KG1 (cell line): ENCODE measurements at places on chromosomes 7 and 10.

- no peak for DNase-seq
Observed at GRCh38 chr10:127215866-127216265, 19.5 kb upstream of the INSYN2A start.

GRCh38 chr7:132972745-132973144 lies 109.1 kb downstream of the CHCHD3 start:
- no peak for DNase-seq

DNA sequence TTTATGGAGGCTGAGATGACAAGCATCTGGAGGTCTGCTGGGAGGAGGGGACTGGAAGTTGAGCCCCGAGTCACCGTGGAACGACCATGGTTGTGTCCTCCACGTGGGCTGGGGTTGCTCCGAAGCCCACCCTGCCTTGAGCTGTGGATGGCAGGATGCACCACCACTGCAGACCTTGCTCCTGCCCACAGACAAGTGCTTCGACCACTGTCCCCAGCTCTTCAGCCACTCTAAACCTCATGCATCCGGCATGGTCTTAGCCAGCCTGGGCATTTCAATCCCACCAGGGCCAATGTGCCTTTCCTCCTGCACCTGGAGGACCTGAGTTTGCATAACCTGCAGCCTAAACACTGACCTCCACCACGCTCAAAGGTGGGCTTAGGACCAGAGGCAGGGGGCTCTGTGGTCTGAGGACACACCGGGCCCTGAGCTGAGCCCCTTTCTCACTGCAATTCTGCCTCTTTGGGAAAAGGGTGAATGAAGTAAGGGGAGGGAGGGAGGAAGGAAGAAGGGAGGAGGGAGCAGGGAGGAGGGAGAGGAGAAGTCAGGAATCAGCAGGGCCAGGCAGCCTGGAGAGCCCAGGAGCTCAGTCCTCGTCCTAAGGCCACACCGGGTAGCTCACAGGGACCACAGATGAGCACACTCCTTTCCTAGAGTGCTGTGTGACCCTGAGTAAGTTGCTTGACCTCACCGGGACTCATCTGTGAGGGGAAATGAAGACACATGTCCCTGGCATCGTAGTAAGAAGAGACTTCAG lies 44.8 kb upstream of the DNAAF5 start:
- DNase-seq = no peak

- no peak for DNase-seq
Observed at GRCh38 chr7:7913504-7913903, 55.1 kb upstream of the GLCCI1 start.

DNA sequence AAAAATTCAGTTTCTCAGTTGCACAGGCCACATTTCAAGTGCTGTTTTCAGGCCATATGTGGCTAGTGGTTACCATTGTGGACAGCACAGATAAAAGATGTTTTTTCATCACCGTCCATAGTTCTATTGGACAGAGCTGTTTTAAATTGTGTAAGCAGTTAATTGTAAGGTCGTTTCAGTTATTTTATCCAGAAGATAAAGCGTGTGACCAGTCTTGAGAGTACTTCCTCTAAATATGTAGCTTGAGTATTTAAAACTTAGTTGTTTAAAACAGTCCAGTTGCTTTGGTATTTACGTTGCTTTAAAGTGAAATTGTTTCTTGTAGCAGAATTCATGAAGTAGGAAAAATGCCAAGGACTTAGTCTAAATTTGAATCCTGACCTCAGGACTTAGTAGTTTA lies 66.9 kb downstream of the ZNRF2 start:
- DNase-seq = peak; percentile 22

DNA sequence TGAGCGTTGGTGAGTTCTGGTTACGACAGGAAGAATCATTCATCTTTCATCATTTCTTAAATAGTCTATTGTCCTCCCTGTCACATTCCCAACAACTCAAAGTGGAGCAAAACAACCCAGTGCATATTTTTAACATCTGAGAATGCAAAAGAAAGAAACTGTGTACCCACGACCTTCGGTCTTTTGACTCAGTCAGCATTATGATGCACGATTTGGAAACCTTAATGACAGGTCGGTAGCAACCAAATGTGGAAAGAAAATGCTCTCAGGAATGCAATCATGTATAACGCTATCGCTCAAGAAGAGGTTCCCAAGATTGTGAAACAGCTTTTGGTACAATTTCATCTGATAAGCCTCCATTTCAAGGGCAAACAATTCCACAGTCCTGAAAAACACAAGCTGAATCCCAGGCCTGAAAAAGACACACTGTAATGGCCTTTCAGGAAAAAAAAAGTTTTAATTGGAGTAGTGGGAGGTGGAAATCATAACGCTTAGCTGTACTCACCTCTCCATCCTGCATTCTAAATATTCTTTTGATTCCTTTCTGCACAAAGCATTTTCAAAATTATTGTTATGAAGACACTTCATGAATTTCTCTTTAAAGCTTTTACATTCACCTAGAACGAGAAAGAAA lies 2.6 kb downstream of the COX19 start:
- DNase-seq = no peak

GRCh38 chr10:67665491-67665890 lies 30.5 kb downstream of the CTNNA3 start:
- no peak for DNase-seq

GRCh38 chr7:18330548-18330947 lies 165.0 kb upstream of the HDAC9 start:
- DNase-seq = no peak

GRCh38 chr10:55233090-55233489 lies 432.1 kb upstream of the PCDH15 start:
- no peak for DNase-seq

DNA sequence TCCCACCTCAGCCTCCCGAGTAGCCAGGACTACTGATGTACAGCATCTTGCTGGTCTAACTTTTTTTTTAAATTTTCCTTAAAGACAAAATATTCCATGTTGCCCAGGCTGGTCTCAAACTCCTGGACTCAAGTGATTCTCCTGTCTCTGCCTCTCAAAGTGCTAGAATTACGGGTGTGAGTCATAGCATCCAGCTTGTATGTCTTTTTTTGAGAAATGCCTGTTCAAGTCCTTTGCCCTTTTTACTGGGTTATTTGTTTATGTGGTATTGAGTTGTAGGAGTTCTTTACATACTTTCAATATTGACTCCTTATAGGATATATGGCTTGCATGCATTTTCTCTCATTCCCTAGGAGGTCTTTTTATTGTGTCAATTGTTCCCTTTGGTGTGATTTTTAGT lies 486.4 kb downstream of the MAGI2 start:
- no peak for DNase-seq
